IMR-90 (cell line): ENCODE measurements at places on chromosomes 1 and 21.

DNA sequence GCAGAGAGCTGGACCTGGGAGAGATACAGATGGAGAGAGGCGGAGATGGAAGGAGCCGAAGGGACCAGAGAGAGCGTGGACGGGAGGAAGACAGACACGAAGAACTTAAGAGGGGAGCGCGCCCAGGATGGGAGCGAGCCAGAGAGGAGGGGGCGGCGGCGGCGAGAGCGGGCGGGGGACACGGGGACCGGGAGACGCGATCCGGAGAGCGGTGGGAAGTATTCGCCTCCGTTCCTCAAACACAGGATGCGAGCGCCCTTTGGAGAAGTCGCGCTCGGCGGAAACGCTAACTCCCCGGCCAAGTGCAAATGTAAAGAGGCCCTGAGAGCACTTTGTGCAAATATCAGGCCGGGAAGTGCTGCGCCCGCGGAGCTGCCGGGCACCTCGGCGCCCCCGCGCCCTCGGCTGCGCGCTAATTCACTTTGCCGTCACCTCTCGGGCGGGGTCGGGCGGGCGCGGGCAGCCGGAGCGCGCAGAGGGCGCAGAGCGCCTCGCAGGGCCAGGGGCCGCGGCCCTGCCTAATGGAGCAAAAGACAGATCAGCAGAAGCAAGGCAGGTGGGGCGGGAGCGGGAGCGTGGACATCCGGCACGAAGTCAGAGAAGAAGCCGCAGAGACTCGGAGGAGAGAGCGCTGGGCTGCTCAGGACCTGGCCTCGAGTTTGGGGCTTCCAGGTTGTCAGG is 281.2 kb downstream of the RRAGC start:
- no peak for DNase-seq

GRCh38 chr1:25430967-25431881 is 527 bp downstream of the MACO1 start:
- no peak for DNase-seq

DNA sequence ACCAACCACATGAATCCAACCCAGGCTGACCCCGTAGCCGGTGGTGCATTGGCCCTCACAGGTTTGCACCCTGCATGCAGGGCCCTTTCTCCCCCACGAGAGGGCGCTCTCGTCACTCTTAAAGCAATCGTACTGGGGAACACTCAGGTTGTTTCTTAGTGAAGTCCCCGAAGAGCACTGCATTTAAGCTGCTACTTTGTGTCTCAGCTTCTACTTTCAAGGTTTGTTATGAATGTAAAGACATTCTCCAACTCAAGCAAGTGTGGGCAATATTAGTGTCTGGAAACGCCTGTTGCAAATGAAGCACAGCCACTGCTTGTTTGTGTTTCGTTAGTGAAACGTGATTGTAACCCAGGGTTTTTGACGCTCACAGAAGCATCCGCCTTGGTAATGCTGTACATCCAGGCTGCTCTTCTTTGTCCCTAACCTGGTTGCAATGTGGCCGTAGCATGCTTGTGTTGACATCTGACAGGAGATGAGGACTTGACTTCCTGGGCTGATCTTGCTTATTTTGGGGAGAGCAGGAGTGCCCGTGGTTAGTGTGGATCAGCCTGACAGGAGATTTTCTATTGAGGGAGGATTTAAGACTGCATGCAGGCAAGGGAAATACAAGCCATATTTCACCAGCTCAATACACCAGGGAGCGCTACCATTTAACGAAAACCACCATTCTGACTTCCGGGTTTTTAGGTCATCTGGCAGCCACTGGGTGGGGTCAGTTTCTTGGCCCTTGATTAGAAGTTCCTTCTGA is 79.8 kb downstream of the ST6GALNAC3 start:
- DNase-seq, result peak; percentile 49

DNA sequence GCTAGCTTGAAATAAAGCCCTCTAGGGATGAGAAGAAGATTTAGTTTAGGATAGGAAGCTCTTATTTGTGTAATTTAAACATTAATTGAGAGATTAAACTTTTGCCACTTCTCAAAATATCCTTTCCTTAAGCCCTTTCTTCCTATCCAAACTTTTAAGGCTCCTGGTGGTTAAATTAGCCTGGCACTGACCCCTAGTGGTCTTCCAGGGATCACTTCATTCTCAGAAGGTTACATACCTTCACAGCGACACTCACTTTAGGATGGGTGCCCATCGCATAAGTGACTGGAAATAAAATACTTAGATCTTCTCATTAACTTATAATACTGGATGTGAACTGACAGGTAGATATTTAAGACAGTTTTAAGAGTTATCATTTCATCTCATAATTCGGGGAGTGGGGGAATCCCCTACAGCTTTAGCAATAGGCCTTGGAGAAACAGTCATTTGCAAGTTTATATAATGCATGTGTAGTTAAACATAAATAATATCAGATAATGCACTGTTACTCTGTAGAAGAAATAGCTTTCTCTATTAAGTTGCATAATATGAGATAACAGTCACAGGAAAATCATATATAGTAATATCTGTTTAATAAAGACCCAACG is 7.4 kb downstream of the LHX9 start:
- peak; percentile 61 for DNase-seq

- no peak for DNase-seq
These were observed 59.6 kb downstream of the VPS26C start for GRCh38 chr21:37207441-37208009.

DNA sequence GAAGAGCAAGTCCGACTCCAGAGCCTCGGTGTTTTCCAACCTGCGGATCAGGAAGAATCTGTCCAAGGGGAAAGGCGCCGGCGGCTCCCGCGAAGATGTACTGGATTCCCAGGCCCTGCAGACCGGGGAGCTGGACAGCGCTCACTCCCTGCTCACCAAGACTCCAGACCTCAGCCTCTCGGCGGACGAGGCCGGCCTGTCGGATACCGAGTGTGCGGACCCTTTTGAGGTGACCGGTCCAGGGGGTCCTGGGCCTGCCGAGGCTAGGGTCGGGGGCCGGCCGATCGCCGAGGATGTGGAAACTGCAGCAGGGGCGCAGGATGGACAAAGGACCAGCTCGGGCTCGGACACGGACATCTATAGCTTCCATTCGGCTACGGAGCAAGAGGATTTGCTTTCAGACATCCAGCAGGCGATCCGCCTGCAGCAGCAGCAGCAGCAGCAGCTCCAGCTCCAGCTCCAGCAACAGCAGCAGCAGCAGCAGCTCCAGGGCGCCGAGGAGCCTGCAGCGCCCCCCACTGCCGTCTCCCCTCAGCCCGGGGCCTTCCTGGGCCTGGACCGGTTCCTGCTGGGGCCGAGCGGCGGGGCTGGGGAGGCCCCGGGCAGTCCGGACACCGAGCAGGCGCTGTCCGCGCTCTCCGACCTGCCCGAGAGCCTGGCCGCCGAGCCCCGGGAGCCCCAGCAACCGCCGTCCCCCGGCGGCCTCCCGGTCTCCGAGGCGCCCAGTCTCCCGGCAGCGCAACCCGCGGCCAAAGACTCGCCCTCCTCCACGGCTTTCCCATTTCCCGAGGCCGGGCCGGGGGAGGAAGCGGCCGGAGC is 827 bp downstream of the FMN2 start:
- peak; percentile 74 for DNase-seq

- DNase-seq, result no peak
These were observed 83.0 kb downstream of the RYR2 start for GRCh38 chr1:237124856-237125462.

GRCh38 chr1:236167578-236167977 is 25.2 kb downstream of the GPR137B start:
- DNase-seq, result no peak
